ENCODE measurements at places on chromosomes 3 and 15. TPM values are rescaled to one million over a fixed set of nuclear protein-coding genes. Genes with fewer than 3 reads are reported as not detected.

DNA sequence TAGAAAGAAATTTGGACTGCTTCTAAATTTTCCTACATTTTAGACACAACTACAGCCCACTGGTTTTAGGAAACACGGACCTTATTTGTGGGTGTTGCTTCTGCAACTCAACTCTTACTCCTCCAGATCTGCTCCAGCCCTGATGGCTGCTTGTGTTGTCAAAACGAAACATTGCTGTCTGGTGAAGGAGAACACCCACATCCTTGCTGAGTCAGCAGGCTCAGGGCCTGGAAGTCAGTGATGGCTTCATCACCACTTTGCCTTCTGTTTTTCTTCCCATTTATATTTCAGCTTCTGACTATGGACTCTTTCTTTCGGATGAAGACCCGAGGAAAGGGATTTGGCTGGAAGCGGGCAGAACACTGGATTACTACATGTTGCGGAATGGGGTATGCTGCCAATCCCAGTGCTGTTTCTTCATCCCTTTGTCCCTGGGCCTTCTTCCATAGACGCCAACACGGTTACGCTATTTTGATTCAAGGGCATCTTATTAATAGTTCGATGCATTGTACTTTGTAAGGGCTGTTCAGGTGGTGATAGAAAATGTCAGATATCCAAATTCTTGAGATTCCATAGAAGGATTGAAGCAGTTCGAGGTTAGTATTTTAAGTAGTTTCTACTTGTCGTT, 392.6 kb upstream of the TPM1 start:
- H3K4me1 ChIP-seq = no peaks in the 10 kb centered on the region
- H3K27ac ChIP-seq = no peak overlapping the region
- no peak for DNase-seq

GRCh38 chr3:46406443-46406787, 451 bp downstream of the CCR5AS start:
- H3K4me3 ChIP-seq = peak overlapping the region; percentile 52
- H3K27ac ChIP-seq = peak overlapping the region; percentile 95
- H3K36me3 ChIP-seq = no peaks in the 10 kb centered on the region
- peak; percentile 75 for DNase-seq
- no peaks in the 10 kb centered on the region for H3K27me3 ChIP-seq
- peaks cover 55% of the 10 kb centered on the region for H3K4me1 ChIP-seq

GRCh38 chr15:85389772-85390171, 9.4 kb downstream of the AKAP13 start:
- H3K36me3 ChIP-seq = no peaks in the 10 kb centered on the region
- H3K4me1 ChIP-seq = peaks cover 17% of the 10 kb centered on the region
- DNase-seq = no peak
- H3K27me3 ChIP-seq = no peaks in the 10 kb centered on the region

DNA sequence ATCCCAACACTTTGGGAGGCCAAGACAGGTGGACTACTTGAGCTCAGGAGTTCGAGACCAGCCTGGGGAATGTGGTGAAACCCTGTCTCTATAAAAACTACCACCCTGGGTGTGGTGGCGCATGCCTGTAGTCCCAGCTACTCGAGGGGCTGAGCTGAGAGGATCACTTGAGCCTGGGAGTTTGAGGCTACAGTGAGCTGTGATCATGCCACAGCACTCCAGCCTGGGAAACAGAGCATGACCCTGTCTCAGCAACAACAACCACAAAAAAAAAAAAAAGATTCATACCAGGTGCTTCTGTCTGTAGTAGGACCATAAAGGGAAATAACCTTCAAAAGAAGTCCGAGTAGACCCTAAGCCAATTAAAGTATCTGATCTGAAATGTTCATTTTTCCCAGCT, 94.5 kb downstream of the SERPINI1 start:
- no peak for DNase-seq
- H3K4me3 ChIP-seq = no peak overlapping the region
- no peaks in the 10 kb centered on the region for H3K4me1 ChIP-seq
- no peaks in the 10 kb centered on the region for H3K36me3 ChIP-seq

- DNase-seq = no peak
- H3K27ac ChIP-seq = no peak overlapping the region
- no peaks in the 10 kb centered on the region for H3K27me3 ChIP-seq
- no peaks in the 10 kb centered on the region for H3K36me3 ChIP-seq
These were observed 83.1 kb downstream of the GAP43 start for GRCh38 chr3:115706311-115706829.

- H3K27me3 ChIP-seq = no peaks in the 10 kb centered on the region
- H3K4me1 ChIP-seq = no peaks in the 10 kb centered on the region
- DNase-seq = no peak
- no peak overlapping the region for H3K27ac ChIP-seq
These were observed 389.0 kb upstream of the THBS1 start for GRCh38 chr15:39191871-39192291.

DNA sequence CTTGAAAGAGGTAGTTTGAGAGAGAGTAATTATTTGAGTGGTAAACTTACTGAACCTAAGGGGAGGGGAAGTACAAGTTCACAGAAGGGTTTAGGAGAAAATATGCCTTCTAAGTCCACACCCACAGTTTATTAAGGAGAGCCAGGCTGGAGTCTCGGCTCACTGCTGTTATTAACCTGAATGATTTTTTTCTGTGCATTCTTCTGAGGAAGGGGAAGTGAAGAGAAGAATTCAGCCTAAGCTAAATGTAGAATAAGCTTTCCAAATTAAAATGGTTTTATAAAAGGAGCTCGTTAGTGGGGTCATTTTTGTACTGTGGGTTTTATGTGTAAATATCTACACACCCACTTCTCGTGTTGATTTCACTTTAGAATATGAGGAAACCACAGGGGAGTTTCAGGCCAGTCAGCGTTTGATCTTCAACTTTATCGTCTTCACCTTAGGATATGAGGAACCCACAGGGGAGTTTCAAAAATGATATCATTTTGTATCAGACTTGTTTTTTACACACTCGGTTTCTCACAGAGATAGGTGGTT, 1.5 kb downstream of the WHAMM start:
- peaks cover 23% of the 10 kb centered on the region for H3K4me1 ChIP-seq
- peak overlapping the region; percentile 52 for H3K4me3 ChIP-seq
- peaks cover 28% of the 10 kb centered on the region for H3K36me3 ChIP-seq
- H3K27me3 ChIP-seq = no peaks in the 10 kb centered on the region
- peak overlapping the region; percentile 96 for H3K27ac ChIP-seq

- H3K27ac ChIP-seq = no peak overlapping the region
- peaks cover 28% of the 10 kb centered on the region for H3K27me3 ChIP-seq
- peak; percentile 50 for DNase-seq
- H3K4me3 ChIP-seq = no peak overlapping the region
- H3K4me1 ChIP-seq = no peaks in the 10 kb centered on the region
These were observed 45.5 kb downstream of the ZIC4 start for GRCh38 chr3:147360646-147361453.

DNA sequence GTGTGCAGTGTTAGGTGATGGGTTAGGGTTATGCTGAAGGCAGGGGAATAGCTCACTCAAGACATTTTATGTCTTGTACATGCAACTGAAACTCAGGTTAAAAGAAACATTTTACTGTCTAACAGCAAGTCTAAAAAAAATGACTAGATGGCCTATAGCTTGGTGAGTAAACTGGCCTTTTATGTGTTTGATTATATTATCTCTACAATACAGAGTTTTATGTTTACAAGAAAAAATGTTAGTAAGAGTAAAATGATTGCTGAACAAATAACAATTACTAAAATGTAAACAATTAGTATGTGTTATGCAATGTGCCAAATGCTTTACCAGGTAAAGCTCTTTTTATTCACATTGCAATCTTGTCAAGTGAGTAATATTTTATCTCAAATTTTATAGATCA, 1039.6 kb downstream of the ROBO2 start:
- H3K36me3 ChIP-seq = no peaks in the 10 kb centered on the region
- no peaks in the 10 kb centered on the region for H3K27me3 ChIP-seq
- no peak for DNase-seq
- no peaks in the 10 kb centered on the region for H3K4me1 ChIP-seq
- H3K27ac ChIP-seq = no peak overlapping the region
- H3K4me3 ChIP-seq = no peak overlapping the region

The HIGD2B gene
- not detected for total RNA-seq

GRCh38 chr15:59170295-59171066, 36.2 kb upstream of the LDHAL6B start:
- H3K27ac ChIP-seq = peak overlapping the region; percentile 68
- H3K4me3 ChIP-seq = no peak overlapping the region
- DNase-seq = peak; percentile 50
- no peaks in the 10 kb centered on the region for H3K27me3 ChIP-seq
- peaks cover 18% of the 10 kb centered on the region for H3K4me1 ChIP-seq

- no peak overlapping the region for H3K27ac ChIP-seq
- no peaks in the 10 kb centered on the region for H3K36me3 ChIP-seq
- no peak for DNase-seq
- H3K4me1 ChIP-seq = no peaks in the 10 kb centered on the region
These were observed 405.3 kb upstream of the SUCLG2 start for GRCh38 chr3:68059628-68060152.

The TRIM42 gene
- total RNA-seq = not detected

The SLC24A1 gene
- 10.7 TPM for total RNA-seq

The ARNT2 gene
- total RNA-seq = 10.6 TPM

The CD86 gene
- 13.0 TPM for total RNA-seq

- H3K27ac ChIP-seq = peak overlapping the region; percentile 95
- peak overlapping the region; percentile 94 for H3K4me3 ChIP-seq
- no peak for DNase-seq
These were observed 424 bp downstream of the HAUS2 start for GRCh38 chr15:42549032-42549491.

GRCh38 chr3:123375014-123375940, 73.6 kb downstream of the ADCY5 start:
- no peak overlapping the region for H3K27ac ChIP-seq
- no peak for DNase-seq
- H3K27me3 ChIP-seq = no peaks in the 10 kb centered on the region
- H3K4me3 ChIP-seq = no peak overlapping the region
- peaks cover 3% of the 10 kb centered on the region for H3K4me1 ChIP-seq

The CPLX3 gene
- not detected for total RNA-seq

GRCh38 chr3:146187334-146187950, 26.5 kb upstream of the PLOD2 start:
- H3K27me3 ChIP-seq = no peaks in the 10 kb centered on the region
- no peak overlapping the region for H3K27ac ChIP-seq
- H3K4me1 ChIP-seq = no peaks in the 10 kb centered on the region
- H3K36me3 ChIP-seq = no peaks in the 10 kb centered on the region
- no peak overlapping the region for H3K4me3 ChIP-seq

The DET1 gene
- 6.4 TPM for total RNA-seq

The PIERCE2 gene
- total RNA-seq = not detected

The HHATL gene
- total RNA-seq = 0.71 TPM

DNA sequence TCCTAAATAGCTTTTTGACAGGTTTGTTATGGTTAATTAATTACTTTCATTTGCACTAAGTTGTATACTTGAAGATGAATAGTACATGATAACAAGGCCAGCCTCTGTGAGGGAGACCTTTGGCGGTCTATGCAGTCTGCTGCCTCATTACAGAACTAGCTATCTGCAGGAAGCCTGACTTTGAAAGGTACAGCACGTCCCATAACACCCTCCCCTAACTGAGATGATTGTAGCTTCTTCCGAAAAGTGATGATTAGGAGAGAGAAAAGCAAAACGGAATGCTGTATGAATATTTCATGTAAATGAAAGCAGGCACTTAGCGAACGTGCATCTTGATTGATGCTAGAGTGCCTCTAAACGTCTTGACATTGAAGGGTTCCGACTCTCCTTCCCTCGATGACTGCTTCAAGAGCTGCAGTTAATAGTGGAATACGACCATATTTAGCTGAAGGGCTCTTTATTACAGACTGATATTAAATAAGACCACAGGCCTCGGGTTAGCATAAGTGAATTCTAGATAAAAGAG, 116.2 kb upstream of the TMCO5A start:
- DNase-seq = no peak
- no peaks in the 10 kb centered on the region for H3K27me3 ChIP-seq
- no peak overlapping the region for H3K4me3 ChIP-seq
- H3K4me1 ChIP-seq = no peaks in the 10 kb centered on the region
- no peaks in the 10 kb centered on the region for H3K36me3 ChIP-seq
- no peak overlapping the region for H3K27ac ChIP-seq

The LINGO1 gene
- total RNA-seq = 0.31 TPM

DNA sequence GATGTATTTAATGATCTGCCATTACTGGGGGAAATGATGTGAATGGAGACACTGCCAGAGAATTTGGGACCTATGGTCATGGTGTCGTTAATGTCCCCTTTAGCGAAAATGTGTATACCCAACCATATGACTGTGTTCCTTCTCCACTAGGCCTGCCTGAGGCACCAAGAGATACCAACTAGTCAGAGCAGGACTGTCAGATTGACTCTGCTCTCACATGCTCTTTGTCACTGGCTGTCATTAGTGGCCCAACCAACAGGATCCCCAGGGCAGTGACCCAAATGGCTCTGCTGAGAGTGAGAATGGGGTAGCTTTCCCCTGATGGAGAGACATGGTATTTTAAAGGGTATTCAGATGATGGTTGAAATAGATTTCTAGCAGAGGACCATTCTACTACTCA, 2.8 kb downstream of the TAGLN3 start:
- no peak overlapping the region for H3K27ac ChIP-seq
- peaks cover 9% of the 10 kb centered on the region for H3K4me1 ChIP-seq
- no peak for DNase-seq
- H3K36me3 ChIP-seq = no peaks in the 10 kb centered on the region
- H3K27me3 ChIP-seq = no peaks in the 10 kb centered on the region

The VIPR1 gene
- 168 TPM for total RNA-seq

DNA sequence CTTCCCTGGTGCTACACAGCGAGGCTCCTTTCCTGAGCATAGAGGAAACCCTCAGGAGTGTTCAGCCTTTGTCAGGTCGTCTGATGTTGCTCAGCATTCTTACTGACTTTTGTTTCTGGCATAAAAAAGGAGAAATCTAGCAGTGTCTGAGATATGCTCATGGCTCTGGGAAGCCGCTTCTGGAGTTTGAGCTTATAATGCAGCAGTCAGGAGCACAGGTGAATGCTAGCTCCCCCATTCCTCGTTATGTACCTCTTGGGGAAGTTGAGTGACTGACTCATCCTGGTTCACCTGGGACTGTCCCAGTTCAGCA, 49.2 kb upstream of the MYZAP start:
- H3K36me3 ChIP-seq = peaks cover 15% of the 10 kb centered on the region
- no peak for DNase-seq
- no peak overlapping the region for H3K27ac ChIP-seq
- H3K4me1 ChIP-seq = no peaks in the 10 kb centered on the region
- H3K4me3 ChIP-seq = no peak overlapping the region

- no peaks in the 10 kb centered on the region for H3K36me3 ChIP-seq
- no peaks in the 10 kb centered on the region for H3K27me3 ChIP-seq
- no peak overlapping the region for H3K27ac ChIP-seq
- peaks cover 6% of the 10 kb centered on the region for H3K4me1 ChIP-seq
- no peak overlapping the region for H3K4me3 ChIP-seq
These were observed 301.2 kb upstream of the PROK2 start for GRCh38 chr3:72086042-72086742.

The SELENOS gene
- total RNA-seq = 106 TPM

DNA sequence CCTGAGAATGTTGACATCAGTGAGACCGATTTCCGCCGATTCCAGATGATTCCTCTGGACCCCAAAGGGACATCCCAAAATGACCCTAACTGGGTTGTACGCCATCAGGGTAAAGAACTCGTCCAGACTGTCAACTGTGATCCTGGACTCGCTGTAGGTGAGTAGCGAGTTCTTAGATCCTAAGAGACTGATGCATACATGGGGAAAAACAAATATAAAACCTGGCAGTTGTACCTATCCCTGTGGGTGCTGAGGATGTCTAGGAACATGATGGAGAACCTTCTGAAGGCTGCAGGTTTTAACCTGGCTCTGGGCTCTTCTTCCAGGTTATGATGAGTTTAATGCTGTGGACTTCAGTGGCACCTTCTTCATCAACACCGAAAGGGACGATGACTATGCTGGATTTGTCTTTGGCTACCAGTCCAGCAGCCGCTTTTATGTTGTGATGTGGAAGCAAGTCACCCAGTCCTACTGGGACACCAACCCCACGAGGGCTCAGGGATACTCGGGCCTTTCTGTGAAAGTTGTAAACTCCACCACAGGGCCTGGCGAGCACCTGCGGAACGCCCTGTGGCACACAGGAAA, 12.3 kb downstream of the THBS1 start:
- no peak for DNase-seq
- H3K4me1 ChIP-seq = no peaks in the 10 kb centered on the region
- H3K4me3 ChIP-seq = no peak overlapping the region
- H3K27me3 ChIP-seq = no peaks in the 10 kb centered on the region

All from upper lobe of left lung (tissue), 6 donors.